Body of pancreas (tissue), 4 donors: ENCODE measurements at places on chromosomes 4 and X. TPM values are rescaled to one million over a fixed set of nuclear protein-coding genes. Genes with fewer than 3 reads are reported as not detected.
A peak's percentile ranks its signal among the peaks of the same experiment; 100 is the strongest.

DNA sequence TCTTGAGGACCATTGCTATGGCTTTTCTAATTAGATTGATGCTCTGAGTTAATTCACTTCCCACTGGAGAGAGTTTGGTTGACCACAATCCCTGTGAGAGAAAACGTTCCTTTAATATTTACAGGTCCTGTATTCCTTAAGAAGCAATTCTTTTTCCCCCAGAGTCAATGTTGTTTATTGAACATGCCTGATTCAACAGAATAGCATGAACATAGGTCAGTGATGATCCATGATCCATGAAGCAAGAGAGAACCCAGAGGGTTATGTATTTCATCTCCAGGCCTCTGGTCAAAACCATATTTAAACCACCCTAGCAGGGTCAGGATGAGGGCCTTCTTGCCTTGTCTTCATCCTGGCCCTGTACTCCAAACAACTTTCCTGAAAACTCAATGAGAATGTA, 39.4 kb upstream of the EFHC2 start:
- no peaks in the 10 kb centered on the region for H3K4me1 ChIP-seq
- no peak for DNase-seq
- no peak overlapping the region for H3K27ac ChIP-seq
- H3K27me3 ChIP-seq, result no peaks in the 10 kb centered on the region
- no peaks in the 10 kb centered on the region for H3K36me3 ChIP-seq

DNA sequence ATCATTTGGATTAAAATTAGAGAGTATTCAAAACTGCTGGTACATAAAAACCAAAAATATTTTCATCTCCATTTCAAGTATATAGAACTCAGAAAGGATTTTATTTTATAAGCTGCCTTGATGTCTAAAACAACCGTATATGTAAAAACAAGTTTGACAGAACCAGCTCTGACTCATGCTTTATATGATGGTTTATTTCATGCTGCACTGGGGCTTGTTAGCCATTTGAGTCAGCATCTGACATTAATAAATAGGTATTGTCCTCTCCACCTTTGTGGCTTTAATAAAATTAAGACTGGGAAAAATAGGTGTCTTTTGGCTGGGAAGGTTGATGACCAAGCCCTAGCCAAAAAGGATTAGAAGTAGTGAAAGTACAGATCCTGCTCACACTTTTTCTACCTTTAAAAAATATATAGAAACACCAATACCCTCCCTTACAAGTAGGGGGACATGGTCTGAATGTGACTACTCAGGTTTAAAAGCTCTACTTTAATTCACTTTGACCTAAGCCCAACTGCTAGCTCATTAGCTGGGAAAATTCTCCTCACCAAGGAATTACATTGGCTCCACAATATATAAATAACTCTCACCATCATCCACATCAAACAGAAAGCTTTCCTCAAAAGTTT, 228.1 kb downstream of the ADAMTS3 start:
- no peak overlapping the region for H3K4me3 ChIP-seq
- H3K4me1 ChIP-seq, result no peaks in the 10 kb centered on the region
- H3K27me3 ChIP-seq, result no peaks in the 10 kb centered on the region
- H3K36me3 ChIP-seq, result no peaks in the 10 kb centered on the region
- DNase-seq, result no peak

DNA sequence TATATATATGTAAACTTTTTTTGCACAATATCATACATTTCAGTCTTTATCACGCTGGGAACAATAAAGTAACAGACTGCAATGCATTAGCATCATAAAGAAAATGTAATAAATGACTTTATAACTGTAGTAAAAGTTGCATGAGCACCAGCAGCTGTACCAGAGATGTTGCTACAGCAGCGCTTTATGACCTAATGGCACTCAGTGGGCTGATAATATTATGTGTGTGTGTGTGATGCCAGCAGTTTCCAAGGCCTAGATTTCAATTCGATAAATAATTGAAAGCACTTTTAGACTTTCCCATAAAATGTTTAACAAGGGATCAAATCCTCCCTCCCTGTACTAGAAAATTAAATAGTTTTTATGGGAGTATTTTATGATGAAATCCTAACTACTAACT, 367.6 kb upstream of the AGA start:
- H3K27me3 ChIP-seq, result no peaks in the 10 kb centered on the region
- no peak overlapping the region for H3K27ac ChIP-seq
- H3K36me3 ChIP-seq, result no peaks in the 10 kb centered on the region
- no peak for DNase-seq

DNA sequence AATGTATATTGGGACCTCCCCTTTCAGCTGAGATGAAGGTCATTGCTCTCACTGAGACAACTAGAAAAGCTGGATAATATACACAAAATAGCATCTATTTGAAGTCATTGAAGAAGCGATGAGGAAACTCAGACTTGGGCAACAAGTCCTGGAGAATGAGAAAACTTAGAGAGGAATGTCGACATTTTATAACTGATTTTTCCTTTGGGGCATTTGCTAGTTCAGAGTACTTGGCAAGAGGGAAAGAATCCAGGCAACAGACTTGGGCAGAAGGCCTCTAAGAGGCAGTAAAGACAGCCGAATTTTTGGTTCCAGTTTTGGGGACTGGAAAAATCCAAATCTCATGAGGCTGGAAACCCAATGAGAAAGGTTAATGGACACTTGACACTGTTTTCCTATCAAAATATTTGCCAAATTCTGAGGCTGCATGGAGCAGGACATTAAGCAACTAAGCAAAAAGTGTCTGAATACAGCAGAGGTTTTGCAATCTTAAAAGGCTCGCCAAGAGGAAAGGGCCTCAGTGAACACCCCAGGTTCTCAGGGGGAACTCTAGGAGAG, 21.0 kb upstream of the ANXA5 start:
- H3K27ac ChIP-seq, result no peak overlapping the region
- DNase-seq, result no peak
- H3K4me3 ChIP-seq, result no peak overlapping the region
- no peaks in the 10 kb centered on the region for H3K27me3 ChIP-seq

DNA sequence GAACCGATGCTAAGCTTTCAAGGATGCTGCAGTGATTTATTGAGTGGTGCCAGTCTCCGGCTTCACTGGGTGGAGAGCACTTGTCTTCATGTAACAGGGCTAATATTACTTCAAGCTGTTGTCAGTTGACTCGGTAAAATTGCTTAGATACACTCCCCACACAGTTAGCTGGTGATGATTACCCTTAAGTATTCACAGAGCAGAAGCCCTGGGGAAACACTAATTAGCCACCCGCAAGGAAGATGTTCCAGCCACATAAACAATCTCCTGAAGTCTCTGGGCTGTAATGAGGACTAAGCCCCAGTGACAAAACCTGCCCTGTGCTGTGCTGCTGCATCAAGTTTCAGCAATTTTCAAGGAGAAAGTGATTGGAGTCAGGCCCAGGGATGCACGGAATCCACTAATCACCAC, 37.3 kb upstream of the GK2 start:
- no peaks in the 10 kb centered on the region for H3K27me3 ChIP-seq
- H3K27ac ChIP-seq, result no peak overlapping the region
- no peaks in the 10 kb centered on the region for H3K36me3 ChIP-seq
- H3K4me1 ChIP-seq, result no peaks in the 10 kb centered on the region
- no peak overlapping the region for H3K4me3 ChIP-seq

- H3K4me3 ChIP-seq, result no peak overlapping the region
- no peak overlapping the region for H3K27ac ChIP-seq
- H3K27me3 ChIP-seq, result no peaks in the 10 kb centered on the region
- DNase-seq, result no peak
Observed at GRCh38 chr4:26692014-26692726, 108.3 kb downstream of the TBC1D19 start.

- no peaks in the 10 kb centered on the region for H3K36me3 ChIP-seq
- H3K4me1 ChIP-seq, result no peaks in the 10 kb centered on the region
- no peak overlapping the region for H3K4me3 ChIP-seq
- no peak for DNase-seq
- H3K27ac ChIP-seq, result no peak overlapping the region
- no peaks in the 10 kb centered on the region for H3K27me3 ChIP-seq
Observed at GRCh38 chrX:27162496-27162895, 300.6 kb downstream of the PPP4R3C start.

DNA sequence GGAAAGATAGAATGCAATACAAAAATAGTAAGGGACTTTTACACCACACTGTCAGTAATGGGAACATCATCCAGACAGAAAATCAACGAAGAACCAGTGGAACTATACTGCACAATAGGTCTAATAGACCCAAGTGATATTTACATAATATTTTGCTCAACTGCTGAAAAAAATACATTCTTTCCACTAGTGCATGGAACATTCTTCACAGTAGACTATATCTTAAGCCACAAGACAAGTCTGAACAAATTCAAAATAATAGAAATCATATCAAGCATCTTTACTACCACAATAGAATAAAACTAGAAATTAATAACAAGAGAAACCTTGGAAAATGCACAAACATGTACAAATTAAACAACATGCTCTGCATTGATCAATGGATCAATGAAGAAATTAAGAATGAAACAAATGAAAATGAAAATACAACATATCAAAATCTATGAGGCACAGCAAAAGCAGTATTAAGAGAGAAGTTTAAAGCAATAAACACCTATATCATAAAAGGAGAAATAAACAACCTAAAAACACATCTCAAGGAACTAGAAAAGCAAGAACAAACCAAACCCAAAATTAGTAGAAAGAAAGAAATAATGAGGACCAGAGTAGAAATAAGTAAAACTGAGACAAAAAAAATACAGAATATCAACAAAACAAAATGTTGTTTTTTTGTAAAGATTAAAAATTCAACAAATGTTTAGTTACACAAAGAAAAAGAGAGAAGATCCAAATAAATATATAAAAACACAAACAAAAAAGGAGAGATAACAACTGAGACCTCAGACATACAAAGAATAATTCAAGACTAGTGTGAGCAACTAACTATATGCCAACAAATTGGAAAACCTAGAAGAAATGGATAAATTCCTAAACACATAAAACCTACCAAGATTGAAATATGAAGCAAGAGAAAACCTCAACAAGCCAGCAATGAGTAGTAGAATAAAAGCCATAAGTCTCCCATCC, 51.5 kb upstream of the ANTXR2 start:
- H3K27me3 ChIP-seq, result no peaks in the 10 kb centered on the region
- H3K4me3 ChIP-seq, result no peak overlapping the region
- DNase-seq, result no peak
- no peaks in the 10 kb centered on the region for H3K36me3 ChIP-seq
- H3K4me1 ChIP-seq, result no peaks in the 10 kb centered on the region

DNA sequence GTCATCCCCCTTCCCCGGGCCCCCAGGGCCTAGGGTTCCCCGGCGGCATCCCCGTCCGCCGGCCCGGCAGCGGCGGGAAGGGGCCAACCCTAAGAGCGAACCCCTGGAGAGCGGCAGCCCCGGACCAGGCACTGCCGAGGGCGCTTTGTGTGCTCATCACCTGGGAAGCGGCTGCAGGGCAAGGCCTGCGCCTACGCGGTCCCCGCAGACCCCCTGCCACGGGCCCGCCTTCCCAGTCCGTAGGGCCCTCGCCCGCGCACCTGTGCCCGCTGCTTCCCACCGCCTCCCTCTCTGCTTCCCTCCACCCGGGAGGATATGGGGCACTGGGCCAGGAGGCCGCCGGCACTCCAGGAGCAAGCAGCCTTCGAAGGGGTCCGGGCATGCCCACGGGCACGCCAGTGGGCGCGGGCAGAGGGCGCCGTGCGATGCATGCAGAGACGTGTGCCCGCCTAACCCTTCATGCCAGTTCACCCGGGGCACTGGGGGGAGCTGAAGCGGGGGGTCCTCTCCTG, 2.6 kb downstream of the FLNA start:
- H3K27ac ChIP-seq, result peak overlapping the region; percentile 84
- H3K4me1 ChIP-seq, result peaks cover 36% of the 10 kb centered on the region
- no peak for DNase-seq
- no peaks in the 10 kb centered on the region for H3K27me3 ChIP-seq
- no peaks in the 10 kb centered on the region for H3K36me3 ChIP-seq

- no peak overlapping the region for H3K4me3 ChIP-seq
- H3K36me3 ChIP-seq, result no peaks in the 10 kb centered on the region
- H3K4me1 ChIP-seq, result no peaks in the 10 kb centered on the region
Observed at GRCh38 chr4:54165438-54165837, 63.7 kb upstream of the PDGFRA start.

GRCh38 chr4:133600008-133600407, 450.9 kb downstream of the PCDH10 start:
- H3K36me3 ChIP-seq, result no peaks in the 10 kb centered on the region
- H3K4me1 ChIP-seq, result no peaks in the 10 kb centered on the region
- no peak for DNase-seq
- H3K4me3 ChIP-seq, result no peak overlapping the region

- peaks cover 37% of the 10 kb centered on the region for H3K4me1 ChIP-seq
- H3K27me3 ChIP-seq, result no peaks in the 10 kb centered on the region
- peaks cover 9% of the 10 kb centered on the region for H3K36me3 ChIP-seq
- DNase-seq, result no peak
Observed at GRCh38 chr4:7052923-7053715, 9.9 kb downstream of the TADA2B start.

DNA sequence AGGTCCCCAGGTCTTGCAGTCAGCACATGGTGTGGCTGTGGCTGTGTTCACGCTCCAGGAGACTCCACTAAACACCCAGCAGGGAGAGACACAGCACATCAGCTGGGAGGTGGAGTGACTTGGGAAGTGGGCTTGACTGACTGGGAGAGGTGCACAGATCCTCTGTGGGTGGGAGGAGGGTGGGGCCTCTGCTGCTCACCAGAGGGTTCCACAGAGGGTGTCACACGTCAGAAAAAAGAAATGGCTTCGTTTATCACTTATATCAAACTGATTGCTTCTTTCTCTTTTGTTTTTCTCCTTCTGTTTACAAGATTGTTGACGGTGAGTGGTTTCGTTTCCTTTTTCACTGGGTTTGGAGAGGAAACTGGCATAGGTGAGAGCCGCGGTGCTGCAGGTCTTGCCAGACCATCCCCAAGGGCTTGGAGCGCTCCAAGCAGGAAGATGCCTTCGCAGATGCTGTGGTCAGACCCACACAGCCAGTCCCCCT, 24.8 kb upstream of the FAM193A start:
- H3K36me3 ChIP-seq, result peaks cover 25% of the 10 kb centered on the region
- DNase-seq, result no peak
- no peak overlapping the region for H3K27ac ChIP-seq

DNA sequence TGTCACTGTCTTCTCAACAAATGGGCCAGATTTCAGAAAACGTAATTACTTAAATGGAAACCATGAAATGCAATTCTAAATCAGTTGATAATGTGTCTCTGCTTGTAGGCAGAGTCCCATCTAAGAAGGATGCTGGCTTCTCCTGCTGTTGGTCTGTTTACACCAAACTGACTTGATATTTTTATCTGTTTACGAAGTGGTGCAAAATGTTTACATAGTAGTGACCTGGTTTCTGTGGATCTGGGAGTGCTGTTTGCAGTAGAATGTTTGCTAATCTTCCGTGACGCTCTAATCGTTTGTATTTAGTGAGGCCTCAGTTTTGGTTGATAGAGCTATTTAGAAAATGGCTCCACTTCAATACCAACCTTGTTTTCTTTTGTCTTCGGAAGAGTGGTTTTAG, 213.5 kb downstream of the VEGFC start:
- no peak overlapping the region for H3K27ac ChIP-seq
- DNase-seq, result no peak
- no peak overlapping the region for H3K4me3 ChIP-seq
- no peaks in the 10 kb centered on the region for H3K4me1 ChIP-seq

Gene LIMCH1
- 24.1 TPM for total RNA-seq

Gene PDGFC
- 21.8 TPM for total RNA-seq

Gene HCFC1
- 16.6 TPM for total RNA-seq

Gene SPIN3
- total RNA-seq, result 19.1 TPM

Gene CT45A3
- not detected for total RNA-seq

Gene XKRX
- not detected for total RNA-seq
